ENCODE measurements at places on chromosomes 16 and 17. TPM values are rescaled to one million over a fixed set of nuclear protein-coding genes. Genes with fewer than 3 reads are reported as not detected.
A peak's percentile ranks its signal among the peaks of the same experiment; 100 is the strongest.

Gene CALCOCO2
- 168 TPM for total RNA-seq

Gene HBA1
- 275 TPM for total RNA-seq

DNA sequence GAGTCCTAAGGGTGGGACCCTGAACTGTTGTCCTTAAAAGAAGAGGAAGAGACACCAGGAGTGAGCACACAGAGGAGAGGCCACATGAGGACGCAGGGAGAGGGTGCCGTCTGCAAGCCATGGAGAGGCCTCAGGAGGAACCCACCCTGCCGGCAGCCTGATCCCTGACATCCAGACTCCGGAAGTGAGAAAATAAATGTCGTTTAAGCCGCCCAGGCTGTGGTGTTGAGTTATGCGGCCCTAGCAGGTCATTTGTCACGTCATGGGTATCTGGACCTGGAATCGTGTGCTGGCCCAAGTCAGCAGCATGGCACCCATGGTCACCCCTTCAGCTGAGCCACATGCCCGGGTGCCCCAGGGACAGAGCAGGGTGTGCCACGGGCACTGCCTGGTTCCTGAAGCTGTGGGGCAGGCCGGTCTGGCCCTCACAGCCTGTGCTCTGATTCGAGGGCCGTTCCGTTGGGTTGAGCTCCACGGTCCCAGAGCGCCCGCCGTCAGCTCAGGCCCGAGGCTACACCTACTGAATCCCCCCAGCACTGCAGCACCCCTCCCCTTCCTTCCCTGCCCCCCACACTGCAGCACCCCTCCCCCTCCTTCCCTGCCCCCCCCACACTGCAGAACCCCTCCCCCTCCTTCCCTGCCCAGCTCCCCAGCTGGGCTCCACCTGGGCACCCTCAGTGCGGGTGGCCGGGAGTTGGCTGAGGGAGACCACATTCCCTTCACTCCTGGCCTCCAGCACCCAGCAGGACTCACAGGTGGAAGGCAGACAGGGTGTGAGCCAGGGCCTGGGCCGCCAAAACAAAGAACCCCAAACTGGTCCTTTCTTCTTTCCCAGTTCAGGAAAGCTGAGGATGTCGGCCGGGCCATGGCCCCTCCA lies 2.7 kb upstream of the CCDC57 start:
- no peak for DNase-seq

GRCh38 chr16:2244926-2245795 lies 6.2 kb downstream of the ECI1 start:
- no peak for DNase-seq

GRCh38 chr16:79380995-79381602 lies 219.4 kb downstream of the MAF start:
- no peak for DNase-seq

DNA sequence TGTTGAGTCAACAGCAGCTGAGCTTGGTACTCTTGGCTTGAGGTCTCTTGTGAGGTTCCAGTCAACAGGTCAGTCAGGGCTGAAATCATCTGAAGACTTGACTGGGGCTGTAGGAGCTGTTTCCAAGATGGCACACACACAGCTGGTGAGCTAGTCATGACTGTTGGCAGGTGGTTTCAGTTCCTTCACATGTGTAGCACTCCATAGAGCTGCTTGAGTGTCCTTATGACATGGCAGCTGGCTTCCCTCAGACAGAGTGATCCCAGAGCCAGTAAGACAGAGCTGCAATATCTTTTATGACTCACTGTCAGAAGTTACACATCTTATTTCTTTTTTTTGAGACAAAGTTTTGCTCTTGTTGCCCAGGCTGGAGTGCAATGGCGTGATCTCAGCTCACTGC lies 19.5 kb upstream of the GAS7 start:
- DNase-seq, result peak; percentile 28

DNA sequence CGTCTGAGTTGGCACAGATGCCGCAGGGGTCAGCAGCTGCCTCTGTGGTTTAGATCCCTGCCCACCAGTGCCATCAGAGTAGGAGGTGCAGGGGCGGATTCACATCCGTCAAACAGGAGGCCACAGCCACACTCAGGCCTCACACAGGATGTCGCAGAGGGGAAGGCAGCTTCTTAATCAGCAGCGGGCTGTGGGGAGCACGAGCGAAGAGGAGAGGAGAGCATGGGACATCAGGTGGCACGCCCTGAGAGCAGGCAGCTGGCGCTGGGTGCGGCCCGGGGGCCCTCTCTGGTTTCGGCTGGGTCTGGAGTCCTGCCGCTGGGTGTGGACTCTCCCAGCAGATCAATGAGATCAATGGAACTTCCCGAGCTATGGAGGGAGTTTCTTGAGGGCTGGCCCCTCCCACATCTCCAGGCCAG lies 9.6 kb downstream of the LLGL2 start:
- DNase-seq, result no peak

GRCh38 chr17:19880393-19880792 lies 12.7 kb upstream of the ULK2 start:
- DNase-seq, result no peak

- no peak for DNase-seq
Measured at GRCh38 chr17:47279062-47279801, 25.6 kb downstream of the ITGB3 start.

GRCh38 chr17:46851029-46851741 lies at the start of gene WNT9B:
WNT9B (plus strand) TSS chr17:46851583; CDS start chr17:46851639, 56 bp downstream.
- no peak for DNase-seq

Measured in mesenteric fat pad (tissue), 1 donor.